HFFc6 (cell line): ENCODE measurements at places on chromosomes 1 and 21. TPM values are rescaled to one million over a fixed set of nuclear protein-coding genes. Genes with fewer than 3 reads are reported as not detected.
A peak's percentile ranks its signal among the peaks of the same experiment; 100 is the strongest.

GRCh38 chr1:37513795-37514349, 694 bp downstream of the MEAF6 start:
- DNase-seq, result peak; percentile 1

GRCh38 chr1:115807723-115808122, 33.2 kb downstream of the NHLH2 start:
- DNase-seq, result peak; percentile 67

GRCh38 chr1:204396015-204396583, 15.5 kb downstream of the PPP1R15B start:
- no peak for DNase-seq

- no peak for DNase-seq
Observed at GRCh38 chr1:116478621-116479020, 92.2 kb downstream of the CD58 start.

- DNase-seq, result peak; percentile 48
Observed at GRCh38 chr1:59020151-59020997, 236.5 kb upstream of the JUN start.

GRCh38 chr21:37342046-37342632, 24.4 kb upstream of the DYRK1A start:
- DNase-seq, result no peak

DNA sequence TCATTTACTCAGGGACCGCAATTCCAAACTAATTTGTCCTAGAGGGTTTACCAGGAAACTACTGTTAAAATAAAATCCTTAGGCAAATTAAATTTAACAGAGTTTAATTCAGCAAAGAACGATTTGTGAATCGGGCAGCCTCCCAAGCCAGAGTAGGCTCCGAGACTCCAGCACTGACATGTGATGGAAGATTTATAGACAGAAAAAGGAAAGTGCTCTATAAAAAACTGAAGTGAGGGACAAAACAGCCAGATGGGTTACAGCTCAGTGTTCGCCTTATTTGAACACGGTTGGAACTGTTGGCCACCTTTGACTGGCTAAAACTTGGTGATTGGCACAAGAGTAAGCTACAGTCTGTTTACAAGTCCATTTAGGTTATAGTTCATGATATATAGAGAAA, 35.2 kb upstream of the RCSD1 start:
- DNase-seq, result no peak

- no peak for DNase-seq
Observed at GRCh38 chr1:30730346-30731108, 7.1 kb upstream of the MATN1 start.

The YY1AP1 gene
- total RNA-seq, result 44.3 to 50.7 TPM (median 49.1 TPM) in 3 replicates
